ENCODE measurements at places on chromosomes 1 and 21. TPM values are rescaled to one million over a fixed set of nuclear protein-coding genes. Genes with fewer than 3 reads are reported as not detected.

DNA sequence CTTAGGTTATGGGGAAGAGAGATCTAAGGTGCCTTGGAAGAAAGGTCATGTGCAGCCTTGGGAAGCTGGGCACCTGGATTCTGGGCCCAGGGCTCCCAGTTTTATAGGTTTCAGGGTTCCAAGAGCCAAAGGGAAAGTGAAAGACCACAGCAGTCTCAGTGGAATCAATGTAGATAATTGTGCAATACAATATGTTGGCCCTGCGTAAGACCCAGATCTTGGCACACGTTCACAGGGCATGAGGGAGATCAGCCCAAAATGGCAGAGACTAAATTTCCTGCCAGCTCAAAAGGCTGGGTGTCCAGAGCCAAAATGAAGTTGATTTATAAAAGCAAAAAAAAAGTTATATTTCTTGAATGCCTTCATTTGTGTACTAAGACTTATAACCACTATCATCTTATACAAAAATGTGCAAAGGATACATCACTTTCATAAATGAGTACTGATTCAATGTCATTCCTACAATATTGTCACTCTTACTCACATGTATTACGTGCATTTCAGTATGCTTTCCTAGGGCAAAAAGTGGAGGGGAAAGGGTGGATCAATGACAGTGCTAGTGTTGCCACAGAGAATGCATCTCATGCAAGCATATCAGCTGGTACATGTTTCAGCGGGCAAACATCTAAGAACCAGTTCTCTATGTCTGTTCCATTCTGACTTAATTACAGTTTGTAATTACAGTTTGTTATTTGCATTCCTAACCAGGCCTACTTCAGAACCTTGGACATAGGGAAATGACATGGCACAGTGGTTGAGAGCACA lies 22.5 kb upstream of the NPL start:
- no peaks in the 10 kb centered on the region for H3K36me3 ChIP-seq
- H3K4me1 ChIP-seq, result peaks cover 10% of the 10 kb centered on the region
- H3K4me3 ChIP-seq, result no peak overlapping the region
- no peaks in the 10 kb centered on the region for H3K27me3 ChIP-seq
- no peak overlapping the region for H3K27ac ChIP-seq

- DNase-seq, result no peak
- H3K27ac ChIP-seq, result no peak overlapping the region
- H3K4me3 ChIP-seq, result no peak overlapping the region
- H3K36me3 ChIP-seq, result no peaks in the 10 kb centered on the region
- no peaks in the 10 kb centered on the region for H3K27me3 ChIP-seq
These were observed 138.4 kb upstream of the TIAM1 start for GRCh38 chr21:31482460-31482859.

DNA sequence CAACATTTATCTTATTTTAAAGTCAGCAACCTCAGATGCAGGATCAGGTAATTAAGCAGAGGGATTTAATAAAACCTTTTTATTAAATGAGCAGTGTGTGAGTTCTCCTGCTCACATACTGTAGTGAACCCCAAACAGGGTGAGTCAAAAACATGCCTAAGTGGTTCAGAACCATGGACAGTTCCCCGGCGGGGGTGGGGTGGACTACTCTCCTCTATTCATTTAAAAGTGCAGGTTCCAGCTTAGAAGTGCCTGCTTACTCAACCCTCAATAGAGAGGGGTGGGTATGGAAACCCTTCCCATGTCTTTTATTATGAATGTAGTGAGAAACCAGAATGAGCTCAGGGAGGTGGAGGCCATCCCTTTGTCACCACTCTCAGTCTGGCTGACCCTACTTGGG lies 397.9 kb downstream of the HHAT start:
- DNase-seq, result peak; percentile 88
- H3K27ac ChIP-seq, result no peak overlapping the region
- no peaks in the 10 kb centered on the region for H3K36me3 ChIP-seq
- no peak overlapping the region for H3K4me3 ChIP-seq
- H3K4me1 ChIP-seq, result no peaks in the 10 kb centered on the region
- H3K27me3 ChIP-seq, result peaks cover 15% of the 10 kb centered on the region

DNA sequence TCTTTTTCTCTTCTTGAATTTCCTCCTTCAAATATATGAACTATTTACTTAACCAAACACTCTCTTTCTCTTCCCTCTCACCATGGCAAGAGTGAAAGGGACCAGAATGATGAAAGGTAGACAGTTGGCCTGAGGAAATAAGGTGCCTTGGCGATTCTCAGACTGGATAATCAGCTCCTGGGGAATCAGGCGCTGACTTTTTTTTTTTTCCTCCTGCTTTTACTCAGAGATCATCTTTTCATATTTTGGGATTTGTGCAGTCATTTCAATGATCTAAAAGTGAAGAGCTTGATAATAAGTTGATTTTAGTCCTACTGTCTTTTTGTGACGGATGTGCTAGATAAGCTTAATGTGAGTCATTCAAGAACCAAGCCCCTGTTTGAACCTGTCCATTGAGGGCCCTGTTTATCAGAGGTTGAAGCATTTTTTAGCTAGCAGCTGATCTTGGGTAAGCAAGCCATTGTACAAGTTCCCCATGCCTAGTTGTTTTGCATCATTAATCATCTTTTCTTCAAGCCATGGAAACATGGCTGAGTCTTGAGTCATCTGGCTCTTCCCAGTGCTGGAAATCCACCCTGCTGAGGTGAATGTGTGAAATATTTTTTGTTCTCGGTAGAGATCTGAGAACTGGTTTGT lies 40.8 kb downstream of the ITSN1 start:
- no peaks in the 10 kb centered on the region for H3K27me3 ChIP-seq
- peak; percentile 90 for DNase-seq

DNA sequence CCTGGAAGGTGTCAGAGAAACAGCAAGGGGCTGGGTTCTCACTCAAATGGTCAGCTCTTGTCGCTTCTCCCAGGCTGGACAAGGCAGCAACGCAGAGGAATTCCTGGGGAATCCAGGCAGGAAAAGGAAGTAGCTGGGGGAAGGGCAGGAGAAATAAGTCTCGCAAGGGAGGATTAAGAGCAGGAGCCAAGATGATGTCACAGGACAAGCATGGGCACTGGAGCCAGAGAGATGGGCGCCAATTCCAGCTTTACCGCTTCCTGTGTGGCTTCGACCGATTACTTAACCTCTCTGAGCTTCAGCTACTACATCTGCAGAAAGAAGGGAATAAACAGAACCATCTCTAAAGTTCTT lies 70.5 kb downstream of the SSBP3 start:
- H3K36me3 ChIP-seq, result peaks cover 9% of the 10 kb centered on the region
- H3K27me3 ChIP-seq, result no peaks in the 10 kb centered on the region
- H3K27ac ChIP-seq, result peak overlapping the region; percentile 51
- peaks cover 8% of the 10 kb centered on the region for H3K4me1 ChIP-seq
- H3K4me3 ChIP-seq, result no peak overlapping the region
- peak; percentile 87 for DNase-seq

DNA sequence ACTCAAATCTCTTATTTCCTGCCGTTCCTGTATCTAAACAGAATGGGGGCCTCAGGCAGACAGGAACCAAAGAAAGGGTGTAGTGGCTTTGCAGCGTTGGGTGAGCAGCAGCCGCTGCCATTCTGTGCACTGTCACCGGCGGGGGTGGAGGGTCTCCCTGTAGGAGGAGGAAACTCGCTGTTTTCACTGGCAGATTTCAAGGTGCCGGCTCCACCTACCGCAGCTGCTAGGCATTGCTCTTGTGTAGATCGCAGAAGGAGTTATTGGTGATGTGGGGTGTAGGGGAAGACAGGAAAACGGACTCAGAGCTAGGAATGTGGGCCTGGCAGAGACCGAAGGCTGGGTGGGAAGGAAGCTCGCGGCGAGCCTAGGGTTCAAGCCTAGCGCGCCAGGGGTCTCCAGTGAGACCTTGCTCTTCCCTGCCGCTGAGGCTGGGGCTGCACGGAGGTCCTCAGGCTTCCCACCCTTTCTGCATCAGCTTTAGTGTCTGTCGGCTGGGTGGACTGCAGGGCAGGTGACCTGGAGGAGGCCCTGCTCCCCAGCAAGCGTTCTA lies 20.8 kb downstream of the ATP5PO start:
- peak; percentile 68 for DNase-seq
- peaks cover 5% of the 10 kb centered on the region for H3K36me3 ChIP-seq
- H3K4me1 ChIP-seq, result peaks cover 7% of the 10 kb centered on the region
- no peaks in the 10 kb centered on the region for H3K27me3 ChIP-seq

- no peak for DNase-seq
- H3K4me3 ChIP-seq, result peak overlapping the region; percentile 99
- peaks cover 23% of the 10 kb centered on the region for H3K4me1 ChIP-seq
- peaks cover 54% of the 10 kb centered on the region for H3K36me3 ChIP-seq
- H3K27ac ChIP-seq, result no peak overlapping the region
- no peaks in the 10 kb centered on the region for H3K27me3 ChIP-seq
These were observed 1.6 kb upstream of the MOV10 start for GRCh38 chr1:112672842-112673241.

GRCh38 chr1:4796161-4797015 lies 142.0 kb downstream of the AJAP1 start:
- H3K36me3 ChIP-seq, result no peaks in the 10 kb centered on the region
- no peak for DNase-seq
- H3K27ac ChIP-seq, result no peak overlapping the region
- no peaks in the 10 kb centered on the region for H3K27me3 ChIP-seq

DNA sequence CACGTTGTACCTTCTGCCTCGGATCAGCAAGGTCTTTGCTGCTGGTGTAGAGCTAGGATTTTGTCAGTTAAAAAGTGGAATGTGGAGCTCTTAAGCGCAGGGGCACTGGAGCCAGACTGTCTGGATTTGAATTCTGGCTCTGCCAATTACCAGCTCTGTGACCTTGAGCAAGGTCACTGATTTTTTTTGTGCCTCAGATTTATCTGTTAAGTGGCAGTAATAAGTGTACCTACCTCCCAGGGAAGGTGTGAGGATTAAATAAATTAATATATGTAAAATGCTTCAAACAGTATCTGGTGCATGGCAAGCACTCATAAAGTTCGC lies 40.3 kb downstream of the UBE2U start:
- H3K4me3 ChIP-seq, result no peak overlapping the region
- no peaks in the 10 kb centered on the region for H3K36me3 ChIP-seq
- no peak overlapping the region for H3K27ac ChIP-seq
- H3K4me1 ChIP-seq, result no peaks in the 10 kb centered on the region

SYT14 gene
- total RNA-seq, result 0.79 TPM

LENEP gene
- total RNA-seq, result not detected

Data from MCF 10A (cell line).